T-helper 1 cell (primary cell): ENCODE measurements at places on chromosomes 13 and 19.

GRCh38 chr13:31775148-31775547 is 35.8 kb downstream of the RXFP2 start:
- no peak for DNase-seq

DNA sequence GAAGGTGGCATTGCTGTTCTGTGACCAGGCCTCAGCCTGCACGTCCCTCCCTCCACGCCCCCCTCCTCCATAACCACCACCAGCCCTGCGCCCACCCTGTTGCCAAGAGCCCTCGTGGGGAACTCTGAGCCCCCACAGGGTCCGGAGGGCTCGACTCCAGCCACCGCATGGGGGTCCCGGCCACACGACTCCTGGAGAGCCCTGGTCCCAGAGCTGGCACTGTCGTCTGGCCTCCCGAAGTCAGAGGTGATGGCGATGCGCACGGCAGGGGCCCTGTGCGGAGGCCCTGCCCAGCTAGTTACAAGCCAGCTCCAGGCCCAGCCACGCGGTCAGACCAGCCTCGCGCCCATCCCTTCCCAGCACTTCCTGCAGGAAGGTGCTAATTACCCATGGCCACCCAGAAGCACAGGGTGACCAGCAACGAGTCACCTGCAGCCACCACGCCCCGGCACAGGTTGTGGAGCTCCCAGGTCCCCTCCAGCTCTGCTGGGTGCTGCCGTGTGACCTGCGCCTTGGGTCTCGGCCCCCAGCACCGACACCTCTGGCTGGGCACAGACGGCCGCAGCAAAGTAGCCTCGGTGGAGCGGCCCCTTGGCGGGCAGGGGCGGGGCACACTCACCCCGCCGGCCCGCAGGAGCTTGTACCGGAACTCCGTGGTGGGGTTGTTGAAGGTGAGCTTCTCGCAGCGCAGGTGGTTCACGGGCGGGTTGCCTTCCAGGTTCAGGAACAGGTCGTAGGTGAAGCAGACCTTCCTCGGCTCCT is 49.6 kb downstream of the MLLT1 start:
- no peak for DNase-seq

DNA sequence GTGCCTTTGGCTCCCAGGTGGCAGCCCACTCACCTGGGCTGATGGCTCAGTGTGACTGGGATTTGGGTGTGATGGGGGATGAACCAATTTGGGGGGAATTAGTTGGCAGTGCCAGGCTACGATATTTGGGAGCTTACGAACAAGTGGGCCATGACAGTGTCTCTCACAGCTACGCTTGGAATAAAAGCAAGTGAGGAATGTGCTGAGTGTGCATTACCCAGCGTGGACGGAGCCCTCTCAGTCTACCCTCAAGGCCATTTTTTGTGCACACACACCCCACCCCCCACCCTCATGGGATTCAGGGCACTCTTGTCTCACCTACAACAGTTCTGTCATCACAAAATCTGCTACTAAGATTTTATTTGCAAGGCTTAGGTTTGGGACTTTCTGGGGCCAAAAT is 329.1 kb downstream of the NDFIP2 start:
- no peak for DNase-seq

GRCh38 chr19:20078581-20079031 is 806 bp downstream of the ZNF90 start:
- DNase-seq: no peak

GRCh38 chr19:38852231-38853044 is 2.7 kb upstream of the HNRNPL start:
- peak; percentile 51 for DNase-seq

DNA sequence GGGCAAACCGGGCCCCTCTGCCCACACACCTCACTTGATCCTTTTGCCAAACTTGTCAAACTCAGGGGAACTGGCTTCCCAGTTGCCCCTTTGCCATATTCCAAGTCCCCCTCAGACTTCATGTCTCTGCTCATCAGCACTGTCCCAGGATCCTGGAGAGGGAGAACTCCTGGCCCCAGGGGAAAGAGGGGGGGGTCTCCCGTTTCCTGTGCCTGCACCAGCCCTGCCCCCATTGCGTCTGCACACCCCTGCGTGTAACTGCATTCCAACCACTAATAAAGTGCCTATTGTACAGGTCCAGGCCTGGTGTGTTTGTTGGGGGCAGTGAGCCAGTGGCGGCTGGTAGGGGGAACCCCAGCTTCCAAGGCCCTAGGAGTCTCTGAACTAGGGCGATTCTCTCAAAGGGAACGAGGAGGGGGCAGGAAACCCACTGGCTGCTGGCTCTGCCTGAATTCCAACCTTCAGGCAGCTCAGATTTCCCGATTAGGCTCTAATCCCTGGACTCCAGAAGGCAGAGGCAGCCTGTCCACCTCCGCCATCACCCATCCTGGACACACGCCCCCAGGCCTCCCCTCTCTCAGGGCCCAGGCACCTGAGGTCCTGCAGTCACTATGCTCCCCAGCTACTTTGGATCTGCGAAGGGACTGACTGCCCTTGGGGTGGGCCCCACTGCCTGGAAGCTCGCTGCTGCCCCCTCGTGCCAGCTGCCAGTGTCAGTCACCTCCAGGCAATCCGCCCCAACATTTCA is 9.7 kb upstream of the ILF3 start:
- DNase-seq: peak; percentile 82

- DNase-seq: no peak
These were observed 27.2 kb upstream of the CALM3 start for GRCh38 chr19:46573679-46574498.

- no peak for DNase-seq
These were observed 5.1 kb downstream of the RGCC start for GRCh38 chr13:41462427-41462826.

DNA sequence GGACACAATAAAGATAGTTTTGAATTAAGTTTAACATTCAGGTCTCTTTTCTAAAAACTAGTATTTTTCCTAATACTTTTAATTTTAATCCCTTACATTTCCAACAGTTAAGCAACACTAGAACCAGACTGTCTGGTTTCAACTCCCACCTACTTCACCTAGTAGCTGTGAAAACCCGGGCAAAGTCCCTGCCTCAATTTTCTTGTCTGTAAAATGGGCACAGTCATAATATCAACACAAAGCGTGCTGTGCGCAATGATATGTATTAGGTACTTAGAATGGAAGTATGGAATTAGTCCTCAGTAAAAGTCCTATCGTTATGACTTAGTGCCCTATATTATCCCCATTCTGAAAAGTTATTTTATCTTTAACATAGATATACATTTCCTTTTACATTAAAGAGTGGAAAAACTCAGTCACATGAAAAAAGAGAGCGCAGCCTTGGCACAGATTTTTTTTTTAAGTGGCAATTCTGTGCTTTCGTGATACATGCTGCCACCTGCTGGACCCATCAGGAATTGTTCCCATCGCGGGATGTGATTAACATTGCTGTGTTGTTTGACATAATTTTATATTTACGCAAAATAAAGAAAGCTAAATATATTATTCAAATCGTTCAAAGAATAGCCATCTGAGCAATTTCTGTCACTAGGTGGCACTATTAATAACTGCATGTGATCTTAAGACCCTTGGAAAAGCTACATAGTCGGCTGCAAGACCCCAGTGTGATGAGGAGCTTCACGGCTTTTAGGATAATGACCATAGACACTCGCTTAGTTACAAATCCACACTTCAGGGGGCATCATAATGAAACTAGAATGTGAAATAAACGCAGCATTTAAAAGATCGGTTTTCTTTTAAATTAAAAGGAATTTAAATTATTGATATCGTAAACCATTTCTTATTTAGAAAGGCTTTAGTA is 59.9 kb downstream of the LIG4 start:
- peak; percentile 19 for DNase-seq

DNA sequence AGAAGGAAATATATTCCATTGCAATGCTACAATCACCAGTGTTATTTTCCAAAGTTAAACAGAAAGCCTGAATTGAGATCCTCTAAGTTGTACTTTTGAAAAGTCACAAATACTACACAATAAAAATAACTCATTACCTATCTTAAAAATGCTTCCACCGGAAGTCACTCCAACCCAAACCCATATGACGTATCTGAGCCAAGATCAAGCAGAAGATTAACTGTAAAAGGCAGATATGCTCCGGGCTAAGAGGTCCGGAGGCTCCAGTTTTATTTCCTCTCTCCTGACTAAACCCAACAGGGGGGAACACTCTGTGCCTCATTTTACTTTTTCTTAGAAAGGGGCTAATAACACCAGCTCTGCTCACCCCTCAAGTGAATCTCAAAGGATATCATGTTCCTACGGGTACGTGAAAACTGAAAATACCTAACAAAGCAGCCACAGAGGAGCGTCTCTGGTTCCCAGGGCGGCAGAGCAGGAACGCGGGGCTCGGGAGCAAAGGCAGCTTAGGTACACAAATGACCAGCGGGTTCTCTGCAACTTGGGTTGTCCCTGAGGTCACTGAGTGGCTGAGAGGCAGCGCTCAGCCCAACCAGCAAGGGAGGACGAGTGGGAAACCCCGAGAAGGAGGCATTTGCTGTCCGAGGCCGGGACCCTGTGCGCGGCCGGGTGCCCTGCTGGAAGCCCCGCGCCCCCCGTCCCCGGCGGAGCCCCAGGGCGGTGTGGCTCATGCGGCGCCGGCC is 750 bp downstream of the RAB20 start:
- no peak for DNase-seq

DNA sequence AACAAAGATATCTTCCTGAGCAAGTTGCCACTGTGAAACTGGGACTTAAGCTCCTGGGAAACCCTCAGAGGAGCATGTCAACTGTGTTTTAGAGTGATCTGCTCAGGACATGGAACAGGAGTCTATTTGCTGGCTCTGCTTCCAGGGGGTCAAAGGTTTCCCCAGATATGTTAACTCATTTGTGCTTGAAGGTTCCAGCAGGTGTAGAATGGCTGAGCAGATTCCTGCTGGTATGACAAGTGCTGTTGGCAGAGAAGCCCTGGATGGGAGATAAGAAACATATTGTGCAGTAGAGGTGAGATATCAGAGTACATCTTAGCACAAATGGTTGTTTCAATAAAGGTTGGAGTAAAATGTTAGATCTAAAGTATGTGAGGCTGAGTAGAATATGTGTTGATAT is 282.7 kb upstream of the DACH1 start:
- no peak for DNase-seq

DNA sequence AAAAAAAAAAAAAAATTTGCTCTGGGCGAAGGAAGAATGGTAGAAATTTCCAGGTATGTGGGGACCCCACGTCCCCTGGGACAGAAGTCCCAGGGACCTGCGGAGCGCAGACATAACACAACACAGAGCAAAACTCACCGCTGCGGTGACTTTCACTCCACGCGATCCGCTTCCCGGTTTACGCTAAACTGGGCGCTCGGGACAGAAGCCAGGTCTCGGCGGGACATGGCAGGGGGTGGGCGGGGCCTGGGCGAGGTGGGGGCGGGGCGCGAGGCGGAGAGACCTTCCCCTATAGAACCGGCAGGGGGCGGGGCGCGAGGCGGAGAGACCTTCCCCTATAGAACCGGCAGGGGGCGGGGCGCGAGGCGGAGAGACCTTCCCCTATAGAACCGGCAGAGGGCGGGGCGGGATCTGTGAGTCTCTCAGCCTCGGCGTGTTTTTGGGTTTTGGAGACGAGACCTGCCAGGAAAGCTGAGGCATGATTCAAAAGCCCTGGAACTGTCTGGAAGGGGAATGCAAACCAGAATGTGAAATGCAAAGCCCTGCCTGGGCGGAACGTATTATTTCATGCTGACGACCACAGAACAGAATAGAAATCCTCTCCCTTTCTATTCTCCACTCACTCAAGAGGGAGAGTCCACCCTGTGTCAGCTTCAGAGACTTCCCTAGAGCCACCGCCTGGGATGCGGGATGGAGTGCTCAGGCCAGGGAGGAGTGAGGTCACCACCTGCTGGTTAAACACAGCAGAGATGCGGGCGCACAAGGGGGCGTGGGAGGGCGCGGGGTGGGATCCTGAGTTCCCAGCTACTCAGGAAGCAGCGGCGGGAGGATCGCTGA is 20.2 kb upstream of the ERVV-1 start:
- DNase-seq: peak; percentile 76

DNA sequence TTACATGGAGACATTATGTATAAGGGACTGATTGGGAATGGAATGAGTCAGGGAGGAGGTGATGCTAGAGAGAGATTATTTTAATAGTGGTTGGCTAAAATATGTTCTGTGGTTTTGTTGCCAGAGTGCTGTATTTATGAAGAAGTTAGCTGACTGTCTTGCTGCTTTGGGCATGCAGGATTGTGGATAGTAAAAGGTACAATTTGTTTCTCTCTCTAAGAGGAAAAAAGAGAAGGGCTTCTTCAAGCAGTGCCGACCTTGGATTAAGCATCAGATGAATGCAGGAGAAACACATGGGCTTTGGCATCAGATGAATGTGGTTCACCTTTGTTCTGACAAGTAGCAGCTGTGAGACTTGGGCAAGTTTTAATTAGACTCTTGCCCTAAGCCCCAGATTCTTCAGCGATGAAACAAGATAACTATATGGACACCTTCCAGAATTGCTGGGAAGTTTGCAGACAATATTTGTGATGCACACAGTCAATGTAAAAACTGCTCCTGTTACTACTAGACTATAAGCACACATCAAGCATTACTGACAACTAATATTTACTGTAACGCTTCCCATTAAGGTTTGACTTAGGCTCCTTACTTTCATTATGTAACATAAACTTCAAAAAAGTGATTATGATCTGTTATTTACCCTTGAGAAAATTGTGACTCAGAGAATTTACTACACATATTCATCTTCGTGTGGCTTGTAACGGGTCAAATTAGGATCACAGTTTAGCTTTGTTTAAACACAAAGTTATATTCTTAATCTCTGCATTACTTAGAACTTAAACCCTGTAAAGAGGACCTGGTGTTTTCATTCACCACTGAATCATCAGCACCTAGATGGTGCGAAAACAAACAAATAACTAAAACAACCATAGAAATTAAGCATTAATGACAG is 824.0 kb downstream of the PCDH9 start:
- DNase-seq: no peak

GRCh38 chr13:112133499-112134390 is 66.8 kb downstream of the SOX1 start:
- no peak for DNase-seq

DNA sequence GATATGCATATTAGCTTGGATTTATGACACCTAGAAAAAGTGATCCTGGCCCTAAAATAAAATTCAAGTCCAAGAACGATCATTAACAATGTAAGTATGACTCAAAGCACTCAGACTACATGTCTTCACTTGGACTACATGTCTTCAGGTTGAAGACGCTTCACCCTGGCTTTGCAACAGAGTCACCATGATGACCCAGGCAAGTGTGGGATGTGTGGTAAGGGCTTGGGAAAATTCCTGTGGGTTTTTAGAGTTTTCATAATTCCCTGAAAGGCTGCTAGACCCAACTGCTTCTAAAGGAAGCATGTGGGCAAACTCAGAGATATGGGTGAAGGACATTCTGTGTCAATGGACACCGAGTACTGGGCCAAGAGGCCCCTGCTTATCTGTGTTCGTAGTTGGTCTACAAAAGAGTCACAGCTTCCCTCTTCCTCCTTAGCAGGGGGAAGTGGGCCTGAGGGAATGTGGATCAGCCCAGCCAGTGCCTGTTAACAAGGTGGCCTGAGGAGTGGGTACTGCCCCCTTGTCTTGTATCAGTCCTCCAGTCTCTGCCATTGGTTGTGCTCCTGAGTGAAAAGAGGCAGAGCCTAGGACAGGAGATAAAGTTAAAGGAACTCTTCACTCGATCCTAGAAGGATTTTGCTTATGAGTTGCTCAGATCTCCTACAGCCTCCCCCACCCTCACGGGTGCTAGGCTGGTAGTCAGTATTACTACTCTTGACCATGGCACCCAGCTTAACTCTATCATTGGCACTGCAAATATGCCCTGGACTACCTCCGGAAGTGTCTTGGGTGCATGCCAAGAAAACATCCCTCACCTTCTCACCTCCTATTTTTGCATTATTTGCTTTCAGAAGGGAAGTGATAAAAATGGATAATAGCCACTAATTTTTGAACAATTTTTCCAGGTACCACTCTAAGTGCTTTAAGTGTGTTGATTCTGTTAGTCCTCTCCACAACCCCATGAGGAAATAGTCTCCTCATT is 406.3 kb downstream of the COG6 start:
- no peak for DNase-seq

GRCh38 chr13:113528101-113528812 is 37.7 kb upstream of the DCUN1D2 start:
- DNase-seq: no peak
